ENCODE measurements at places on chromosomes 5 and 9.

GRCh38 chr9:69058101-69058500, 22.5 kb downstream of the FXN start:
- DNase-seq: no peak

GRCh38 chr9:88828018-88828417, 163.2 kb upstream of the S1PR3 start:
- no peak for DNase-seq

DNA sequence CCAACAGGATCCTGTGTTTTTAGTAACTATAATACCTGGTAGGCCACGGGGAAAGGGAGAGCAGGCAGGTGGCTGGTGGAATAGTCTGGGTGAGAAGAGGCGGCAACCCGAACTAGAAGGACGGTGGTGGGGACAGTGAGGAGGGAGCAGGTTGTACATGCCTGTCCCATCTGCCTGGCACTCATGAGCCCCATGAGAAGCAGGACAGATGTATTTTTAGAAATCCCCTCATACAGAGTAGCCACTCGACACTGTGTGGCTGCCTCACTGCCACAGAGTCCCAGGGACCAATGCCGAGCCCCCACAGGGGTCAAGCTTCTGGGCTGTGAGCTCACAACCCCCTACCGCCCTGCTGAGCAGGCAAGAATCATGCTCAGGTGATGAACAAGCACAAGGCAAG, 136.6 kb downstream of the SEC61B start:
- no peak for DNase-seq

GRCh38 chr5:94245608-94246007, 372.8 kb downstream of the KIAA0825 start:
- no peak for DNase-seq

DNA sequence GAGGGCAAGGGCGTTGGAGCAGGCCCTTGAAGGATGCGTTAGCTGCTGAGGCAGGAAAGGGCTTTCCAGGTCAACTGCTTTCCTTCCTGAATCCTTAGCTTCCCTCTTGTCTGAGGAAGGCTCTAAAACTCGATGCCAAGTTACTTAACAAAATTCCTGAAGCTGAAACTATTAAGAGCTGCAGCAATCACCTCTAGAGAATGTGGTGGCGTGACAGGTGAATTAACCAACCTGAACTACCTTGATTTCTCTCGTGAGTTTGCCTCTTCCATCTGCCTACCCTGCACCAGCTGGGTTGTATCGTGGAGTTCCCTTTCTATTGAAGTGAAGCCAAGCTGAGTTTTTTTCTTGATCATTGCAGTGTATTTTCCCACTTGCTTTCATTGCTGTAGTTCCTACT, 96.1 kb downstream of the PDE8B start:
- DNase-seq: no peak

All from activated naive CD8-positive, alpha-beta T cell treated with anti-CD3 and anti-CD28 coated beads, Interleukin-2, amount 10 ng/mL, durations not matched to agents 7 days and 5 days (primary cell).